ENCODE measurements at places on chromosomes 4 and X.

DNA sequence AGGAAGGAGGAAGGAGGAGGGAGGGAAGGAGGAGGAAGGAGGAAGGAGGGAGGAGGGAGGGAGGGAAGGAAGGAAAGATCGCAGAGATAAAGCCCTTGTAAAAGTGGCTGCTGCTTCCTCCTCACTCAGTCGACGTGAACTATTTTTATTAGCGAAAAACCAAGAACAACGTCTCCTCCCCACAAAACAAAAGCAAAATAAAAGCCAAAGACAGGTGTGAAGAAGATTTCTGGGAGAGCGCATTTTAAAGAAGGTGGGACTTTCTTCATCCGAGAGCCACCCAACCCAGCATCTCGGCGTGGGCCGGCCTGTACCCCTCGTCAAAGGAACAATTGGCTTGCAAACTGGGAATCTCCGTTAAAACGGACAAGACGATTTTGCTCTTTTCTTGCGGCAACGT, 40.7 kb upstream of the ASMTL start:
- no peak for DNase-seq

DNA sequence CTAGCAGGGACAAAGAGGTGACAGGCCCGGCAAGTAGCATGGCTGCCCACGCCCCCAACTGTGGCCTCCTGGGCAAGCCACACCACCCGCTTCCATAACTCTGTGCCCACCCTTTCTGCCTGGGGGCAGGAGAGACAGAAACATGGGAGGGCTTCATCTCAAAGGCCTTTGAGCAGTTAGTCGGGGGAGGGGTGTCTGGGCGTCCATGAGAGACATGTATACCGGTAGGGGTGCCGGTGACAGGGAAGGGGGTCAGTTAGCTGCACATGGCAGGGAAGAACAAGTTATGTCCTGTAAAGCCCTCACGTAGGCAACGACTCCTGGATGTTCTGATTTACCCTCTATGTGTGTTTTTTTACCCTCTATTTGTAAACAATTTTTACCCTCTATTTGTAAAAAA, 9.3 kb downstream of the PDZD4 start:
- DNase-seq = no peak

DNA sequence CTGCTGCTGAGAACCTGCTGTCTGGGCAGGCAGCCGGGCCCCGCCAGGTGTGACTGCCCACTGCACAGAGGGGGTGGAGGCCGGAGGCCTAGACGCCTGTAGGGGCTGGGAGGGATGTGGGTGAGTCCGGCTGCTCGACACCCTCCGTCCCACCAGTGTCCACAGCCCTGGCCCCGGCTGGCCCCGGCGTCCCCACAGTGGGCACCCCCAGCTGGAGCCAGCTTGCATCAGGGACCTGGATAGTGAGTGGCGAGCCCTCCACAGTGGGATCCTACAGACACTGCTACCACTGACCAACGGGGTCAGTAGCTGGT, 34.7 kb upstream of the SPON2 start:
- no peak for DNase-seq

DNA sequence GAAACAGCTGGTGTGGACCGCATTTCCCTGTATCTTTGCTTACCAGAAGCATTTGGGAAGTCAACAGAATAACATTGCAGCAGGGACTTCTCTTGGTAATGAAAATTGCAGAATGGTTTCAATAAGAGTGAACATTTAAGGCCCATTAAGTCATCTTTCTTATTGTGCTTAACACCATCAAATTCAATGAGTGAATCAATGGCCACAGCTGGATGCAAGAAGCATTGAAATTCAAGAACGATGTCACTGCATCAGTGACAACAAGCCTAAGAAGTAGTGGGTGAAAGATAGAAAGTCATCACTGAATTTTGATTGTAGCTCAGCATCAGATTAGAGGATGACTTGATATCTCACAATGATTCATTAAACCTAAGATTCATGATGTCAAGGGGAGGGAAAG, 93.9 kb upstream of the GPM6A start:
- no peak for DNase-seq

DNA sequence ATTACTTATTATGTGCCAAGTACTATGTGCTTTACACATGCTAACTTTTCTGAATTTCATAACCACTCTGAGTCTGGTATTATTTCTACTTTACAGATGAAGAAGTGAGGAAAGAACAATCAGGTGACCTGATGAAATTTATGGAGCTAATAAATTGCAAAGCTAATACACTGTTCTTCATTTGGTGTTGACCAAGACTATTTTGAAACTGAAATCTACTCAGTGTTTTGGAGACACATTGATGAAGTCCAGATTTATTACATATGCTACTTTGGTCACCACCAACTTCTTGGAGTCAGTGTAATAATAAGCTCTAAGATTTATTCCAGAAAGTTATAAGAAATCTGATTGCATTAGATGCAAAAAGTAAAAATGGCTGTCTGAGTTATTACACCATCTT, 637.9 kb downstream of the FAT4 start:
- no peak for DNase-seq

- no peak for DNase-seq
These were observed 52.2 kb downstream of the CXorf49B start for GRCh38 chrX:71815121-71815905.

DNA sequence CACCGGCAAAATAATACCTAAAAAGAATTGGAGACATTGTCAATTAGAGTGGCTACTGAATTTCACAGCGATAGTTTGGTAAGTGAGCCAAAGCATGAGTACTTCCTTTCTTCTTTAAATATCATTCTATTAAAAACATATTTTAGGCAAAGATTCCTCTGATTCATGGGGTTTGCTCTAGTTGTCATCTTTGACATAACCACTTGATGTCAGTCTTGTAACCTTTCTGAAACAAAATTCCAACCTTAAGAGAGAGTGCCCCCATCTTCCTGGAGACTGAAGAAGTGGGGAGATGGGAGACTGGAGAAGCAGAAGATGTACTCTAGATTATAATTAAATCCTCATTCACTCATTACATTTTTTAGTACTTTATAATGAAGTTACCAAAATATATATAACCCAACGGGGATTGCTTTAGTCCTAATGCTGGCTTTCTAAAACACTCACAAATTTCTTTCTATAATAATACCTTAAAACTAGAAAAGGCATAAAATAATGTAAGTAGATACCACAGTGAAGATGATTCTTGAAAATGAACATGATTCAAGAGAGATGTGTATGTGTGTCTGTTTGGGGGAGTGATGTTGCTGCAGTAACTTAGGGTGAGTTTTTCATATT, 96.4 kb downstream of the EMCN start:
- no peak for DNase-seq

DNA sequence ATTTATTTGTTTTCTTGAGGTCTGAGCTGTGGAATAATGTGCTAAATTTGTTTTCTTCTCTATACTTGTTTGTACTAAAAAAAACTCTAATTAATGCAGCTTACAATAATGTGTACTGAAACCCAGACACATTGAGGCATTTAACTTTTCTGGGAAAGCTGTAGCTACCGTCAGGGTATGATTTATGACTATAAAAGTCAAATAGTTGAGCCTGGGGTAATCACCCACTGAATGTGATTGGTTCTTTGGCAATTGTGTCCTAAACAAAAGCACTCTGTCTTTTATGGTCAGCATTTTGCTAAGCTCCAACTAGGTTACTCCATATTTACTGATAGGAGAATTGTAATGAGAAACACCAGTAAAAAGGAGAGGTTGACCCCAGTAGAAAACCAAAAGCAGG, 65.9 kb upstream of the CBLL2 start:
- DNase-seq = no peak

All from stimulated activated CD8-positive, alpha-beta memory T cell treated with anti-CD3 and anti-CD28 coated beads, Interleukin-15, amount 100 ng/mL, for 48 hours (primary cell).